ENCODE measurements at places on chromosomes 6 and 20.
A peak's percentile ranks its signal among the peaks of the same experiment; 100 is the strongest.

GRCh38 chr6:134481966-134482365 is 164.1 kb upstream of the SGK1 start:
- no peak for DNase-seq

DNA sequence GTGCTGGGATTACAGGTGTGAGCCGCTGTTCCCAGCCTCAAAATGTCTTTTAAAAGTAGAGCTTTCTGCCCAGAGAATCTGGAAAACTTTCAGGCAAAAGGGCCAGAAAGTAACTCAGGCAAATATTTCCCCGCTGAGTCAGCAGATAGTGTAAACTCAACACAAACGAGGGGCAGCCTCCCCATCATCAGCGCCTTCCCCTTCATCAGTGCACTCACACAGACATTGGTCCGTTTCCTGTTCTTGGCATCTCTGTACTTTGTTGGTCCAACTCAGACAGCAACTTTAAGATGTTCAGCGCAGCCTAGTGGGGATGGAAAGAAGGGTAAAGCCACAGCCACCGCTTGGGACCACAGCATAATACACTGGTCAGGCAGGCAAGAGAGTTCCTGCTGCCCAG is 69.5 kb downstream of the CSE1L start:
- no peak for DNase-seq

GRCh38 chr6:29705389-29706231 is 17.6 kb upstream of the HLA-F start:
- DNase-seq: no peak

DNA sequence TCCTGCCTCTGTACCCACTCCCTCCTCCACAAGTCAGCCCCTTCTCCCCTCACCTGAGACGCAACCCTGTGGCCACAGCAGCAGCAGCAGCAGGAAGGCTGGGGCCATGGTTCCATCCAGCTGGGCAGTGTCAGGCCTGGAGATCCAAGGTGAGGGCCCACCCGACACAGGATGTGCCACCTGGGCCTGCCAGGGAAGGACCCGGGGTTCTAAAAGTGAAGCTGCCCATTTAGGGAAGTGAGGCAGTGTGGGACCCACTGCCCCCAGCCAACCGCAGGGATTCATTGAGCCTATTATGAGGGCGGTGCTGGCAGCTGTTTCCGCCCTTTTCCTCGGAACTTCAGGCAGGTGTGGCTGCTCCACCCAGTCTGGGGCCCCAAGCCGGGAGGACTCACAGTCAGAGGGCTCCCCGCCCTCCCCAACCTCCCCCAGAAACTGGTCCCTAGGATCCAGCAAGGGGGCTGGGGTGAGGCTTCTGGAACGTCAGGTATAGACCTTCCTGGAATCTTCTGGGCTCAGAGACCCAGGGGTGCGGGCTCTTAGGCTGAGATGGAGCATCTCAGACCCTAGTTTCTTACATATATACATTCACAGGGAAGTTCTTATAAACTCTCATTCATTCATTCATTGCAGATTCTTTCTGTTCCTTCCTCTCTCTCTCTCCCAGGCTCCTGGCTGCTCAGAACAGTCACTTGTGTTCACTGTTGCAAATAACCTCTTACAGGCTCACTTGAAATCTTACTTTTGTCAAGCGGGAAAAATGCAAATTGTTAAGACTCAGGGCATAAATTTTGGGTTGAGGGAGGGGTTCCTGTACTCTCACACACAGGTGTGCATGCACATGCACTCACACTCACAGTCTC is at the start of gene TREML2:
Gene TREML2 (minus strand): TSS at position 249 of the 863 bp plus-strand sequence. CDS start 141 bp downstream, at position 108.
- no peak for DNase-seq

DNA sequence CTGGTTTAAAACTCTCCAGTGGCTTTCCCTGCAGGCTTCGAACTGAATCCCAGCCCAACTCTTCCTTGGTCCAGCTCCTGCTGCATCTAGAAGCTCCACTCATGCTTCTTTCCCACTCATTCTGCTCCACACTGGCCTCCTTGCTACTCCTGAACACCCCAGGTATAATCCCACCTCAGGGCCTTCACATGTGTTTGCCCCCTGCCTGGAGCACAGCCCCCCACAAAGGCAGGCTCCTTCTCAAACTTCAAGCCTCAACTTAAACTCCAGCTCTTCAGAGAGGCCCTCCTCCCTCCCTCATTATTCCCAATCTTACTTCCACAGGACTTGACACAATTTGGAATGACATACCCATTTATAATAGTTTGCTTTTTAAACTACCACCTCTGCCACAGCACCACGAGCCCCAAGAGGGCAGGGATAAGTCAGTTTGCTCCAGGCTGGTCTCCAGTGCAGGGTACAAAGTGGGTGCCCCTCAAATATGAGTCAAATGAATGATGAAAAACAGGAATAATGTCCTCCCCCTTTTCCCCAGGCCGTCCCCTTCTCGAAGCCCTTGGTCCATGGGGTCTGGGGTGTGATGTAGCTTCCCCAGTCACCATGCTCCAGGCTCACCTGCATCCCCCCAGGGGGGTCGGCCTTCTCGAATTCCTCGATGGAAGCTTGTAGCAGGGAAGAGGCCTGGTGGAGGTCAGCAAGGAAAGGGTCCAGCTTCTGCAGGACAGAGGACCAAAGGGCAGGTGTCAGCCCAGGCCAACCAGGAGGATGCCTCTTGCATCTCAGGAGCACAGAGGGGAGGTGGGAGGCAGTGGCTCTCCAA is 37.4 kb downstream of the KIAA1755 start:
- no peak for DNase-seq

DNA sequence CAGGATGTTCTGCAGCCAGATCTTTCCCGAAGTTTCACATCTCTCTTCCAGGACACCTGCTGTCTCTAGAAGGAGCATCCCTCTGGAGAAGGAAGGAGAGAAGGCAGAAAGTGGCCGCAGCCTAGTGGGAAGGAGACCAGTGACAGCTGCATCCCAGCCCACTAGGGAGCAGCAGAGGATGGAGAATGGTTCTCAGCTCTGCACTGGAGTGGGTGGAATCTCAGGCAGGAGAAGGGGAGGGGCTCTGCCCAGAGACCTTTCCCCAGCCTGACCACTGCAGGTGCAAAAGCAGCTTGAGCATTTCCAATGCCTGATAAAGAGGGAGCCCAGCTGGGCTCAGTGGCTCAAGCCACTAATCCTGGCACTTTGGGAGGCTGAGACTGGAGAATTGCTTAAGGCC is 32.3 kb downstream of the NCR2 start:
- DNase-seq: no peak

GRCh38 chr6:20313051-20313450 is 88.6 kb upstream of the E2F3 start:
- DNase-seq: no peak

DNA sequence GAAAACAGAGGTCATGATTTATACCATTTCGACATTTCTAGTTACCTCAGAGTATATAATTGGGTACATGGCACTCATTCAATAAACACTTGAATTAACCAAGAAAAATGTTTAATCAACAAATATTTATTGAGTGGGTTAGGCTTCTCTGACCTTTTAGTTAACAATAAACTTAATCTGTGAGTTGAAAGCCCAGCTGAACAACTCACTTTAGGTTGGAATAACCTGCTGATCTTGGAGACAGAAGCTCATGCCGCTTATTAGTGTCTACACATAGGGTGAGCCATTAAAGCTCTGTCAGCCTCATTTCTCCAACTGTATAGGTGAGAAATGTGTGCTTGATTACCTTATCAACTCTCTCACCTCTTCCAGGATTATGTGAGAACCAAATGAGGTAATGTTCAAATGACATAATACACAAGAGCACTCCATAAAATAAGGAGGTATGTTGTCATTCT is 98.2 kb upstream of the DTNBP1 start:
- DNase-seq: no peak

GRCh38 chr6:17705428-17705777 is 1.3 kb downstream of the NUP153 start:
- no peak for DNase-seq

GRCh38 chr6:29216528-29216927 is 45.8 kb downstream of the OR2J2 start:
- no peak for DNase-seq

GRCh38 chr6:168126566-168127383 is 47.8 kb upstream of the FRMD1 start:
- DNase-seq: no peak

DNA sequence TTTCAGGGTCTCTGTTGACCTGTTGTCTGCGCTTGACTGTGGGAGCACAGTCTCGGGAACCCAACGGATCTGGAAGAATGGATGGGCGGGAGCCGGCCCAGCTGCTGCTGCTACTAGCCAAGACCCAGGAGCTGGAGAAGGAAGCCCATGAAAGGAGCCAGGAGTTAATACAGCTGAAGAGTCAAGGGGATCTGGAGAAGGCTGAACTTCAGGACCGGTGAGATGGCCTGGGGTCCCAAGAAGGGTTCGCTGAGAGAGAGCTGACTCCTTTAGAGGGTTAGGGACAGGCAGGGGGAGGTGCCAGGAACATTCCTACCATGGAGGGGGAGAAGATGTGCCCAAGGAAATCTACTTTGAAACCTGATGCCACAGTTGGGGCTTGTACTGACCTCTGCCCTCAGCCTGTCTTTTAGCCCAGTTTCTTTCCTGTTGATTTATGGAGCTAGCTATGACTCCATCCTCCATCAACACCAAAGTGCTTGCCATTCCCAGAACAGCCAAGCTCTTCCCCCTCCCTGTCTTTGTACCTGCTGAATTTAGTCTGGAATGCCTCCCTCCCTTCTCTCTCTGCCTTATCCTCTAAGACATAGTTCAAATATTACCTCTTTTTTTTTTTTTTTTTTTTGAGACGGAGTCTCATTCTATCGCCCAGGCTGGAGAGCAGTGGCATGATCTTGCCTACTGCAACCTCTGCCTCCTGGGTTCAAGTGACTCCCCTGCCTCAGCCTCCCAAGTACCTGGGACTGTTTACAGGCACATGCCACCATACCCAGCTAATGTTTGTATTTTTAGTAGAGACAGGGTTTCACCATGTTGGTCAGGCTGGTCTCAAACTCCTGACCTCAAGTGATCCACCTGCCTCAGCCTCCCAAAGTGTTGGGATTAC is 12.2 kb downstream of the CEP250 start:
- no peak for DNase-seq

GRCh38 chr6:3615391-3616380 is 135.8 kb downstream of the PXDC1 start:
- no peak for DNase-seq

DNA sequence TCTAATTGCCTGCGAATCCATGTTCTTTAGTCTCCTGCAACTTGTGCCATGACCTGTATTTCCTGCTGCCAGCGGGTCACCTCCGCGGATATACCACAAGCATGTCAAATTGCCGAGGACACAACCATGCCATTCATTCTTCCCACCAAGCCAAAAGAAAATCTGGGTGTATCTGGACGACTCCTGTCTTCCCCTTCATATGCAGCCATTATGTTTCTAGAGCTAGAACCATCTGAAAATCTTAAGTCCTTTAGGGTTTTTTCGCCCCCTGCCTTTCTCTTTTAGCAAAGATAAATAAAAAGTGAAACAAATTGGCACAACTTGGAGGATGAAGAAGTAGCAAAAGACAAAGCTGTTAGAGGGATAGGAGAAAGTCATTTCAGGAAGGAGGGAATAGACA is 242.6 kb downstream of the ARID1B start:
- DNase-seq: no peak

- no peak for DNase-seq
Observed at GRCh38 chr20:34595377-34596184, 37.1 kb downstream of the MAP1LC3A start.

DNA sequence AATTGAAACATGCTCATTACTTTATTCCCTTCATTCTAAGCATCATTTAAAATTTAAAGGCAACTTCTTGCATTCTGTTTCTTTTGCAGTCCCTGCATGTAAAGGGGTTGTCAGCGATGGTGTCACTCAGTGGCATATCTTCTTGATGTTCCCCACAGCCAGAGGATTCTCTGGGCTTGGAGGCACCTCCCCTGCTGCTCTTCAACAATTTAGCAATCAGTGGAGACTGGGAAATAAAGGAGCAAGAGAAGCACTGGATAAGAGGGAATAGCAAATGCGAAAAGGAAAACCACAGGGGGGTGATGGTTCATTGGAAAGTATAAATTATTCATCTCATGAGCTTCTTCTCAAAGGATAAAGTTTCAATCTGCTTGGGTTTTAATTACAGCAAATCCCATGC is 30.7 kb upstream of the MC3R start:
- DNase-seq: no peak

- no peak for DNase-seq
Observed at GRCh38 chr20:47733892-47734291, 51.4 kb downstream of the SULF2 start.

DNA sequence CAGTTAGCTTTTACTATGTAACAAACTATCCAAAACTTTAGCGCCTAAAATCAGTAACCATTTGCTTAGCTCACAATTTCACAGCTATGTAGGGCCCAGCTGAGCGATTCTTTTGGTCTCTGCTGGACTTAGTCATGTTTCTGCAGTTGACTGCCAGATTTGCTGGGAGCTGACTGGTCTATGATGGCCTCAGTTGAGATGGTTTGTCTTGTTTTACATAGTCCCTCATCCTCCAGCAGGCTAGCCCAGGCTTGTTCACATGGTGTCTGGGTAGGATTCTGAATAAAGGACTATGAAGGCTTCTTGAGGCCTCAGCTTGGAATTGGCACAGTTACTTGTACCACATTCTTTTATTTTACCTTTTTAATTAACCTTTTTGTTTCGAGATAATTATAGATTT is 247.8 kb upstream of the CHD6 start:
- no peak for DNase-seq

DNA sequence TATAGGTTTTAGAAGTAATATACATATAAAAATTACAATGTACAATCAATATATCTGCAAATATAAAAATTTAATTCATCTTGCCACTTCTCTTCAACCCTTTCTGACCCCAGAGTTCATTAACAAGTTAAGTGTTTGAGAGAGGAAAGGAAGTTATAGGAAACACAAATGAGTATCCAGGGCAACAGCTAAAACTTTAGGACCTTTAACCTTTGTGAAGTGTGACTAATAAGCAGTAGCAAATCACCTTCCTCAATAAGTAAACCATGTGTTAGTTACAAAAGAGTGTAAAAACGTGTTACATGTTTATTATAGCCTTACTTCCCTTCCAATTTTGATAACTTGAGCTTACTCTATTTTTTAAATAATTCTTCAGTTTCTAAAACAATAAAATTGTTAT is 73.4 kb upstream of the SIM1 start:
- DNase-seq: peak; percentile 4

DNA sequence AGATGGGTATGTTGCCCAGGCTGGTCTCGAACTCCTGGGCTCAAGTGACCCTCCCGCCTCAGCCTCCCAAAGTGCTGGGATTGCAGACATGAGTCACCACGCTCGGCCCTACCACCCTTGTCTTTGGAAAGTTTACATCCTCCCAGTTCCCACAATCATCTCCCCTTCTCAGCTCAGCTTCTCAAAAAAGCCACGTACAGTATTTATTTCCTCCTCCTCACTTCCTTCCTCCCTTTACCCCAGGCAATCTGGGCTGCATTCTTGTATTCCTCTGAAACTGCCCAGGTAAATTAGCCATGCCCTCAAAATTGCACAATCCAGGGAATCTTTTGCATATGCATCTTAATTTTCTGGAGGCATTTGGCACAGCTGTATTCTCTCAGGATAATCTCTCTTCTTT is 7.4 kb upstream of the SLC23A2 start:
- no peak for DNase-seq

DNA sequence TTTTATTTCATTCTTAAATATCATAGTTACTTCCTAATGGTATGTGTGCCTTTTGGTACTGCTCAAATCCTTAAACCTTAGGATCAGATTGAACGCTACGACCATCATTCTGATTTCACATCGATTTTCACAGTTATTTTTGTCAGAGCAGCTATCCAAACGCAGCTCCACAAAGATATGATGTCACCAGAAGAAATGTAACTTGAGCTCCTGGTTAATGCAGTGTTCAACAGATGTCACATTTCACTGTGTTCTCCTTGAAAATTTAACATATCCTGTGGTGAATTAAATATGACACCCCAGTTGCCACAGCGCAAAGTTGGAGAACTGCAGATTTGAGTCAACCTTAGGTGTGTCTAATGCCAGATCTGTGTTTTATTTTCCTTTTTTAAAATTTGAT is 81.4 kb downstream of the CTNNBL1 start:
- no peak for DNase-seq

Data from glomerular endothelial cell (primary cell).